ENCODE measurements at places on chromosomes 2 and 18.

GRCh38 chr2:107582487-107582886 is 244.2 kb upstream of the RGPD4 start:
- no peak for DNase-seq

GRCh38 chr2:69742322-69742952 is 503 bp downstream of the ANXA4 start:
- DNase-seq: peak; percentile 5

- no peak for DNase-seq
Measured at GRCh38 chr2:142097711-142098110, 33.1 kb downstream of the LRP1B start.

DNA sequence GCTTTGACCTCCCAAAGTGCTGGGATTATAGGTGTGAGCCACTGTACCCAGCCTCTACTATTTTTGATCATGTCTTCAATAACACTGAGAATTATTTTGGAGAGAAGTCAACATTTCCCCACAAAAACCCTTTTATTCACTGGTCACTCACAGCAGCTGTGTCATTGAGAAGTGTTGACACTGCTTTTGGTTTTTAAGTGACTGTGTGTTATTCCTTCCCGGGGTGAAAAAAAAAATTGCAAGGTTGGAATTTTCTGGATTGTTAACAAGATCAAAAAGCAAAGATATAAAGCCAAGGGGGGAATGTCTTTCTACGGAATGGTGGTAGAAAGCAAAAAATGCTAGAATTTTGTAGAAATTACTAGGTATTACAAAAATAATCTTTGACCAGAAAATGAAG is 61.5 kb downstream of the TANC1 start:
- DNase-seq: no peak

DNA sequence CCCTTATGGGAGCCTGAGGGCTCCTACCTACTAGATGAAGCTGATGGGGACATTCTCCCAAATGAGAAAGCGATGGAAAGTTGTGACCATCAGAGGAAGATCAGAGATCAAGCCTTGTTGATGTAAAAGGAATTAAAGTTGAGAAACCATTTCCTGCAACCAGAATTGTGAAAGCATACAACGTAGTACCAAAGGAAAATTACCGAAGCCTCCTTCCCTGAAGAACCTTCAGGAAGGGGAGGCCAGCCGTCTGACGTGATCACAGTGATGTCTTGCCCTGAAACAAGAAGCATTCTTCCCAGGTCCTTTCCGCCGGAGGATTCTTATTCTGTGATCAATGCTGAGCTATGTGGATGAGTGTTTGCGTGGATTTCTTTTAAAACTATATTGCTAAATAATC is 211.6 kb upstream of the TNP1 start:
- DNase-seq: no peak

DNA sequence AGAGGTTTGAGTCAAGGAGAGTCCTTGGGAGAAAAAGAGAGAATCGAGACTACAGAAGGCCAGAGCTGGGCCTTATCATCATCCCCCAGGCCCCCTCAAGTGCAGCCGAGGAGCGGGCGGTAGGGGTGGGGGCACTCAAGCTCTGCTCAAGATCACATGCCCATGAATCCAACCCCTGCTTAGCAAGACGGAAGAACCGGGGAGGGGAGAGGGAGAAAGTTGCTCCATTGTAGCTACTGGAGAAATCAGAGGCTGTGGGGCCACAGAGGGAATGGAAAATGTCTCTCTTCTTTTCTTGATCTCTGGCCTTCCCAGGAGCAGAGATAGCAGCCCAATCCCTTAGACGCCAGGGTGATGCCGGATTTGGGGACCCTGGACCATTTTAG is 14.6 kb downstream of the SLC4A3 start:
- no peak for DNase-seq

DNA sequence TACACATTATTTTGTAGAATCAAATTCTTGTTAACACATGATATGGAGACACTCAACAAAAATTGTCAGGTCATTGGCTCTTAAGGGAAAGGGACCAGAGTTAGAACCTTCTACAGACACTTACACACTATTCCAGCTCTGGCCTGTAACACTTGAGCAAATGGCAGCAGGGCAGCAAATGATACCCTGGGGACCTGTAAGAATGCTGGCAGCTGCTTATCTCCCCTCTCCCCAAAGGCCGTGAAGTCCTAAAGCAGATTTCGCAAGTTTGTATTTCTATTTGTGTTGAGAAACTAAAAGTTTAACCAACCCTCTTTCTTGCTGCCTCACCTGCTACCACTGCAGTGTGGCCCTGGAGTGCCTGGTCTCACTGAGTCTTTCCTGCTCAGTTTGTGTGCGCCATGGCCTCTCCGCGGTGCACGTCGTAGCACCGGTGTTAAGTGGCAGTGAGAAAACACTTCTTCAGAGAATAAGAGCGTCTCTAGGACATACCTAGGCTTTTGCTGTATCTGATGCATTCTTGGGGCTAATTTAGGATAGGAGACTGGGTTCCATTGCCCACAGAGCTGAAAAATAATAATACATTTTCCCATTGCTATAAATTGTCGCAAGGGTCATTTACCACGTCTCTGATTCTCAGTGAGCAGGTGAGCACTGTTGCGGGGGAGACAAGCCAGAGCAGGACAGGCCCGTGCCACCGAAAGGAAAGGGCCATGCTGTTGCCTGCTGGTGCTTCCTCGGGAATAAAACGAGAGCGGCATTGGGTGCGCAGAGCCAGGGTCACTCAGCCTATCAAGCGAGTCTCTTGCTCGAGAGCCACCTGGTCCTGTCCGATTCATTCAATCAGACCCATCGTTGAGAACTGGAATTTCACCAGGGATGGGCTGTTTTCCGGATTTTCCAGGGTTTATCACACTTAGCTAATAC is 204.9 kb downstream of the PTGR3 start:
- DNase-seq: no peak

DNA sequence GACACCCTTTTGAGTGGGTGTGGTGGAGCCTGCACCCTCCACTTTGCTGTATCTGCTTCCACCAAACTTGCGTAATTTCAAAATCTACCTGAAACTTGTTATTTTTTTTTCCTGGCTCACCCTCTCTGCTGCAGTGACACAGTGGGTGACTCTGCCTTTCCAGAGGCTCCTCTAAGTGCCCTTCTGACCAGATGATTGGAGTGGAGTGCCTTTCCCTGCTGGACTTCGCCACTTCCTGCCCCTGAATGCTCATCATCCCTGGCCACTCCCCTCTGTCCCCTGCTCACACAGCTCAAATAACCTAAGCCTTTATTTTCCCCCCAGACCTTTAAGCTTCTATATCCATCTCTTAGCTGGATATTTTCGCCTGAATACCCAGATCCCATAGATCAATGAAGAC is 777.5 kb upstream of the ID2 start:
- no peak for DNase-seq

All from activated CD4-positive, alpha-beta T cell treated with anti-CD3 and anti-CD28 coated beads, Interleukin-2, amount 50 U/mL, for 48 hours (primary cell).